ENCODE measurements at places on chromosomes 4 and X.

DNA sequence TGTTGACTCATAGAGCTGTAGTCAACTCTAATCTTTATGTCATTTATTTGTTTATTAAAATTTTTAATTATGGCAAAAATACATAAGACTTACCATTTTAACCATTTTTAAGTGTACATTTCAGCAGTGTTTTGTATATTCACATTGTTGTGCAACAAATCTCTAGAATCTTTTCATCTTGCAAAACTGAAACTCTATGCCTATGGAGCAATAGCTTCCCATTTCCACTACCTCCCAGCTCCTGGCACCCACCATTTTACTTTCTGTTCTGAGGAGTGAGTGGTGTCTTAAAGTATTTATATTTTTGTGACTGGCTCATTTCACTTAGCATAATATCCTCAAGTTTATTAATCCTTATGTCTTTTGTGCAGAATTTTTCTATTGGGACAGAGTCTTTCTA, 181.0 kb downstream of the GPAT3 start:
- DNase-seq = no peak

GRCh38 chr4:77593101-77593500, 12.5 kb upstream of the CXCL13 start:
- DNase-seq = no peak

DNA sequence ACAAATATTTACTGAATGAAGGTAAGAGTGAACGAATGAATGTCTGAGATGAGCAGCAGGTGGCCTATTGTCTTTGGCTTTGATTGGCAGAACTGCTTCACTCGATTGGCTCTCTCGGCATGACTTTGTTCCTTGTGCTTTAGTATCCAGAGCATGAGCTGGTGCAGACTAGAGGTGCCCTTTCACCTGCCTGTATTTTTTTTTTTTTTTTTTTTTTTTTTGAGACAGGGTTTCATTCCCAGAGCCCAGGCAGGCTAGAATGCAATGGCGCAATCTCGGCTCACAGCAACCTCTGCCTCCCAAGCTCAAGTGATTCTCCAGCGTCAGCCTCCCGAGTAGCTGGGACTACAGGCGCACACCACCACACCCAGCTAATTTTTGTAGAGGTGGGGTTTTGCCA, 38.9 kb downstream of the SRPX2 start:
- DNase-seq = no peak

GRCh38 chr4:1369479-1370079, 22.6 kb downstream of the UVSSA start:
- no peak for DNase-seq

DNA sequence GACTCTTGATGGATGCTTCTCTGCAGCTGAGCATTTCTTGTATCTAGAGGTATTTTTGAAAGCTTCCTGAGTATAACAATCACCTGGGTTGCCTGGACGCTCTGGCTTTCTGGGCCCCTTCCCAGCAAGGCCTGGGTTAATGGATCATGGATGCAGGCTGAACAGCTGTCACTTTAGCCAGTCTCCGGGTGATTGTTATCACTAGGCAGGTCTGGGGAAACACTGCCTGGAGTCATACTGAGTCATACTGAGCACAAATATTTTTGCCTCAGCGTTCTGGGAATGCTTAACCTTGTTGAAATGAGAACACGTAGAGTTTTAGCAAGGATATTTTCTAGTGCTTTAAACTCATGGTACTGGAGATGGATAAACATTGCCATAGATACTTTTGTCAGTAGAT, 102.6 kb downstream of the PHEX start:
- DNase-seq = no peak

DNA sequence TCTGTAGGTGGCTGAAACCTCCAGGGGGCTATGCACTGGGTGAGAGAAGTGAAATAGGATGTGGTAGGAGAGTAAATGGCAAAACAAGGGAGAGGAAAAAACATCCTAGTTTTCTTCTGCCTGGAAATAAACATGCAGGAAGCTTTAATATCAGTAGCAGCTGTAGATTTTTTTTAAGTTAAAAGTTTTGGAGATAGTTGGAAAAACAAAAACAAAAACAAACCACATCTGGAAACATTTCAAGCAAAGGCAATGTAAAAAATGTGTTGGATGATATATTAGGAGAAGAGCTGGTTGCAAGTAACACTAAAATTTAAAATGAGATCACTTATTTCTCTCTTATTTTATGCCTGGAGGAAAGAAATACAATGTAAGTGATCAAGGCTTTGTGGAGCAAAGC, 388.0 kb downstream of the SPRY1 start:
- no peak for DNase-seq

- DNase-seq = no peak
Measured at GRCh38 chrX:147173594-147173993, 359.1 kb upstream of the CXorf51A start.

- no peak for DNase-seq
Measured at GRCh38 chr4:96186593-96186992, 346.7 kb downstream of the PDHA2 start.

DNA sequence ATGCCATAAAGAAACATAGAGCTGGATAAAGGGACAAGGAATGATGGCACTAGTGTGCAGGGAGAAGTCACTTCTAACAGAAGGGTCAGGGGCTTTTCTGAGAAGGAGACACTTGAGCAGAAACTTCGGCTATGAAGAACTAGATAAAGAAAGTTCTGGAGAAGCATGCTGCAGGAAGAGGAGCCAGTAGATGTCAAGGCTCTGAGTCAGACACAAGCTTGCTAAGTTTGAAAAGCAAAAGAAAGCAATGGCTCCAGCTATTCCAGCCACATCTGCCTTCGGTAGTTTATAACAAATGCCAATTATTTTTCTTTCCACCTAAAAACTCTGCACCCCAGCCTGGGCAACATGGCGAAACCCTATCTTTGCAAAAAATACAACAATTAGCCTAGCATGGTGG, 7.5 kb downstream of the NUDT6 start:
- DNase-seq = no peak

- no peak for DNase-seq
Measured at GRCh38 chr4:89023140-89023539, 33.8 kb downstream of the FAM13A start.

DNA sequence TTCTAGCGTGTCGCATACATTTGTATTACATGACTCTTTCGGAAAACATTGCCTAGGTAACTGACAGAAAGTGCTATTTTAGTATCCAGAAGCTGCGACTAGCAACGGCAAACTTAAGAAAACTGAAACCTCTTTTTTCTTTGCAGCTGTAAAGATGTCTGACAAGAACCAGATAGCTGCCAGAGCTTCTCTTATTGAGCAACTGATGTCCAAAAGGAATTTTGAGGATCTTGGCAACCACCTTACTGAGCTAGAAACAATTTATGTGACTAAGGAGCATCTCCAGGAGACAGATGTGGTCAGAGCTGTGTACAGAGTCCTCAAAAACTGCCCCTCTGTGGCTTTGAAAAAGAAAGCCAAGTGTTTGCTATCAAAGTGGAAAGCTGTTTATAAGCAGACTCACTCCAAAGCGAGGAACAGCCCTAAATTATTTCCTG, 9.4 kb downstream of the TCEANC start:
- DNase-seq = no peak

GRCh38 chrX:96436105-96436504, 248.5 kb upstream of the DIAPH2 start:
- no peak for DNase-seq

GRCh38 chrX:10242026-10242425, 85.3 kb downstream of the CLCN4 start:
- no peak for DNase-seq

DNA sequence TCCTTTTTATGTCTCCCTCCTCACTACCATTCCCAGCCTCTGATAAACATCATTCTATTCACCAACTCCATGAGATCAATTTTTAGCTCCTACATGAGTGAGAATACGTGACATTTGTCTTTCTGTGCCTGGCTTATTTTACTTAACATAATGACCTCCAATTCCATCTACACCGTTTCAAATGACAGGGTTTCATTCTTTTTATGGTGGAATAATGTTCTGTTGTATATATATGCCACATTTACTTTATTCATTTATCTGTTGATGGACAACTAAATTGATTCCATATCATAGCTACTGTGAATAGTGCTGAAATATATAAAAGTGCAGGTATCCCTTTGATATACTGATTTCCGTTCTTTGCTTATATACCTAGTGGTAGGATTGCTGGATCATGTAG, 503.9 kb downstream of the SMARCA1 start:
- DNase-seq = no peak

GRCh38 chr4:165481053-165481835, 102.4 kb downstream of the CPE start:
- no peak for DNase-seq

GRCh38 chr4:74033739-74034138, 4.8 kb downstream of the CXCL3 start:
- no peak for DNase-seq

DNA sequence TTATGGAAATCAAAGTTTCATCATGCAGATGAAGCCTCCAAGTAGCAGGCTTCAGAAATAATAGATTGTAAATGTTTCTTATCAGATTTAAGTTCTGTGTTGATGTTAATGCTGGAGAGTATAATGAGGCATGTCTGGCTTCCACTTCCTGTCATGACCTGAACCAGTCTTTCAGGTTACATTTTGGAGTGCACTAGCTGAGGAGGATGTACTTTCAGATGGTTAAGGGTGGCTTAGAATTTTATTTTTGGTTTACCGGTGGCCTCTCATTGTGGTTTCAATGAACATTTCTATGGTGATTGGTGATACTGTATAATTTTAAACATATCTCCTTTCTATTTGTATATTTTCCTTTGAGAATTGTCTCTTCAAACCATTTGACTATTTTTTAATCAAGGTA, 890.4 kb downstream of the SH3BGRL start:
- no peak for DNase-seq

- no peak for DNase-seq
Measured at GRCh38 chr4:72397314-72397713, 171.7 kb downstream of the ADAMTS3 start.

- DNase-seq = no peak
Measured at GRCh38 chr4:118361192-118361591, 8.4 kb upstream of the PRSS12 start.

GRCh38 chr4:181420950-181421349, 822.3 kb upstream of the TENM3 start:
- DNase-seq = no peak

DNA sequence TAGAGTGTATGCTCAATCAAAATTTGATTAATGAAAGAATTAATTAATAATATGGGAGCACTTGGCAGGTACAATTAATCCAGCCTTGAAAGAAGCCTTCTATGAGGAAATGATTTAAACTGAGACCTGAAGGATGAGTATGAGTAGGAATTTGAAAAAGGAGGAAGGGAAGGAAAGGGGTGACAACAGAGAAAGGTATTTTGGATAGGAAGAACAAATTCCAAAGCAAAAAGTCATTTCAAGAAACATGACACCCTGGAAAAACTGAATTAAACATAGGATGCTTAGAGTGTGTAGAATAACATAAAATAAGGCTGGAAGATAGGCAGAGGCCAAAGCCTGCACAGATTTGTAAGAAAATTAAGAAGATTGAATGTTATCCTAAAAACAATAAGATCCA, 29.6 kb downstream of the PHOX2B start:
- no peak for DNase-seq

- DNase-seq = no peak
Measured at GRCh38 chr4:170476351-170476750, 386.6 kb upstream of the AADAT start.

DNA sequence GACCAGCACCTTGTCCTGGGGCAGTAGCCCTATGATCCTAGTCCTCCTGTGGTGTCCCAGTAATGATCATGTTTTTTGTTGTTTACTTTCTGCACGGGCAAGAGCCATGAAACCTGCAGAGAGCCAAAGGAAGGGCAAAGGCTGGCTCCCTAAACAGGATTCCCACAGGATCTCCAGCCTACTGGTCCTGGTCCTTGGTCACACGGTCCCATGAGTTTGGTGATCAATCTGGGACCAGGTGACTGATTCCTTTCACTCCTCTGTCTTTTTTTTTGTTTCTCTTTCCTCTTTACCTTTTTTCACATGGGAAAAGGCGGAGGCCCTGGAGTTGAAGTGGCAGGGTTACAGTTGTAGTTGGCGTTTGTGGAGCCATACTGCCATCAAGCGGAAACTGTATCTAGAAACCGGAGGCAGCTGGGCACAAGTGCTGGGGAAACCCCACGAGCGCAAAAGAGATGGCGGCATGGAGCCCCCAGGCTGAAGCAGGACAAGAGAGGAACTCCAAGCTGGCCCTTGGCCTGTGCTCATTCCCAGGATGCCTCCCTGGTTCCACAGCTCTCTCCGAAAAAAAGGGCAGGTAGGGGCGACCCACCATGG, 34.6 kb downstream of the NBDY start:
- no peak for DNase-seq

GRCh38 chr4:4270529-4270928, 19.4 kb downstream of the LYAR start:
- DNase-seq = no peak

DNA sequence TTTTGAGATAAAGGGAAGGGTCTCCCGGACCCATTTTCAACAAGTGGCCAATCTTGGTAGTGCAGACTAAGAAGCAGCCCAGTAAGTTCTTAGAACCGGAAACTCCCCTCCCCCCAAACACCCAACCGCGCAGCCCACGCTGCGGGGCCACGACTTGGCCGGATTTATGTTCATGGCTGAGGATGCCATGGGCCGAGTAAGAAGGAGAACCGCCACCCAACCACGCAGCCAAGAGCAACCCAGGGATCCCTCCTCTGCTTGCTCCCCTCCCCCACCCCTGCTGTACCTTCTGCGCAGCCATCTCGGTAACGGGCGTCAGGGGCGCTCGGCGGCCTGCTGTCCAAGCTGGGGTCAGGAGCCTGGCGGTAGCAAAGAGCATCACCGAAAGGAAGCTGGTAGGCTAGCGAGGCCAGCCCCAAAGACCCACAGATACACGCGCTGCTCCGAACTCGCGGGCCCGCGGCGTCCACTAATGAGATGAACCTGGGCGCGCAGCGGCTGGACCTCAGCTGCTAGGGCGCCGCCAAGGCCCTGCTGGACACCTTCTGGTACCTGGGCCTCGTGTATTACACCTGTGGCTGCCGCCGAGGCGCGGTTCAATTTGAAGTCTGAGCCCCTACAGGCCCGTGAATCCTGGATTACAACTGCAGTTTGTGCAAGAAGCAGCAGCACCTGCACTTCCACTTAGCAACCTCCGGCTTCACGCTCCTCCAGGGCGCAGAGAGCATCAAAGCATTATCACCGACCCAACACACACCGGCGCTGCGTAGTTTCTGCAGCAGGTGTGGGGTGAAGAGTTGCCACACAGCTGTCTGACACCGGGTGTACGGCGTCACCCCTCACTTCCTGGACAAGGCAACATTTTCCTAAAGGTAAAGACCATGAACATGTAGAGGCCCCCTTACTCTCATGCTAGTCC, 63.4 kb downstream of the NUDT10 start:
- DNase-seq = no peak

DNA sequence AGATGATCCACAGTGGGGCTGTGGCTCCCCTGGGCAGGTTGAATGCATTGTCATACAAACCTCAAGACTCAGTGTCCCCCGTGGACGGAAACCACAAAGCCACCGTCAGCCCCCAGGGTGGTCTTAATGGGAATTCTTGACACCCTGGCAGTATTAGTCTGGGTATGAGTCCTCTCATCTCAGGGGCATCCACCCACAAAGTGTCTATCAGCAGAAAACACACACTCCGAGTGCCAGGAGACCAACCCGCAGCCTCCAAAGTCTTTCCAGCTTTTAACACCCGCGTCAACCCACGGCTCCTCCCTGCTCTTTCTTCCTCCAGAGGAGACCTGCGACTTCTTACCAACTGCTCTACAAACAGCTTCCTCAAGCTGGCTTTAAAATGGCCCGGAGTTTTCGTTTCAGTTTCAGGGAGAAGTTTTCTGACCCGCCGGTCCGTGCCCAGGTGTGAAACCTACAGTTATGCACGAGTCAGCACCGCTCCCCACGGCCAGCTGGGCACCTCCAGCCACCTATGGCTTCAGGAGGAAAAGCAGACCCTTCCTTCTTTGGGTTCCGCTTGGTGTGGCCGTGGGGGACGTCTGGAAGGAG, 14.4 kb upstream of the ASMTL start:
- no peak for DNase-seq
